NCI-H226 (cell line): ENCODE measurements at places on chromosomes 12 and 14.

- DNase-seq = no peak
Observed at GRCh38 chr12:77437206-77437605, 371.8 kb upstream of the E2F7 start.

GRCh38 chr12:49030714-49031572 lies 12.4 kb upstream of the PRKAG1 start:
- DNase-seq = no peak

DNA sequence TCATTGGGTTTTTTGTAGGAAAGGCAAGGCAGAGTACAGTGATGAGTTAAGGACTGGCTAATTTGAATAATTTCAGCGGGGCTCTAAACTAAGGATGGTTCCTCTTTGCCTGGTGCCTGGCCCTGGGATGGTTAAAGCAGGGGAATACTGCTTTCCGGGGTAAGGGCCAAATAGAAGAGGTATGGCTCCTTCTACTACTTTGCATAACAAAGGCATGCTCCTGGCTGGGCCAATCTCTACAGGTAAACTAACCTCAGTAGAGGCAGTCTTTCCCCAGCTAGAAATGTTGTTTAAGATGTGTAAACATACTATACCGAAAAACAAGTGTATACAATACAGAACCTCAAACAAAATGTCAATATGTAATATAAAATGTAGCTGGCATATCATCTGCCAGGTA lies 1239.0 kb downstream of the SLC16A7 start:
- no peak for DNase-seq

- DNase-seq = peak; percentile 42
Observed at GRCh38 chr12:90978117-90978770, 23.3 kb upstream of the CCER1 start.

GRCh38 chr14:55138091-55138490 lies 9.0 kb downstream of the LGALS3 start:
- no peak for DNase-seq

DNA sequence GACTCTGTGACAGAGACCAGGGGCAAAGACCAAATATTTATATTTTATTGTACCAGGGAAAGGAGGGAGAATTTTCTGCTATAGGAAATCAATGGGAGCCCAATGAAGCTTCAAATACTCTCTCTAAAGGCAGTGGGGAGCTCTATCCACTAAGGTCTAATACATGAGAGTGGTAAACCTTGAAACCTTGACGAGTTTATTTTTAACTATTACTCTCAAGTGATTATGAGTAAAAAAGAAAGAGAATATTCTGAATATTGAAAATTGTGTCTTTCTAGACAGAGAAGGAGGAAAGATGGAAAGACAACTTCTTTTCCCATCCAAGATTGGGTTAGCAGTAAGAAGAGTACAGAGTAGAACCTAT lies 1722.1 kb upstream of the SEL1L start:
- no peak for DNase-seq

GRCh38 chr14:25484906-25485305 lies 435.0 kb upstream of the STXBP6 start:
- no peak for DNase-seq

DNA sequence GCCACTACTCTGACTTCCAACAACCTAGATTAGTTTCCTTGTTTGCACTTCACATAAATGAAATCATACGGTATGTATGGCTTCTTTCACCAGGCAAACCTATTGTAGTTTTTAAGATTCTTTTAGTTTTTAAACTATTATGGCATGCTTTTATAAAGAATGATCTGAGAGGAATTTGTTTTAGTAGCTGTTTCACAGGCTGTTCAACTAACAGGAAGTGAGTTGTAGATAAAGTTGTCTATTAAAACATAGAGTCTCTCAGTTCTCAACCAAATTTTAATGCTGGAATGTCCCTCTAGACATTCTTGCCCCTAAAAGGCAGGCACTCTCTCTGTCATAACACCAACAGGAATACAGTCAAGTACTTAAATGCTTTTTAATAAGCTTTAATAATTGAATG lies 102.7 kb upstream of the DACT1 start:
- no peak for DNase-seq

GRCh38 chr14:101495284-101495683 lies 66.0 kb upstream of the DIO3 start:
- DNase-seq = no peak

DNA sequence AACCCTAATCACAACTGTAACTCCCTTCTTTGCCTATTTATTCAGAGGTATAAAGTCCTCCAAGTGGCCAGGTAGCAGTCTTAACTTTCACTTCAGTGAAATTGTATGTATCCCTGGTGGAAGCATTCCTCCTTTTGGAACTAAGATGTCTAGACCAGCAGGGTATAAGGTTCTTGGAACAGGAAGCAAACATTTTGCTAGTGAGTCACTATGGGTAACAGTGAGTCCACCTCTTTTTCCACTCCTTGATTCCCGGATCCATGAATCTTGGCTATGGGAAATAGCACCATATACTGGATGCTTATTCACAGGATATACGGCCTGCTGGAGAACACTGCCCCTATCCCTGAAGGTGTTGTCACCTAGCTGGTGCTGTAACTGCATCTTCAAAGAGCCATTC lies 80.2 kb downstream of the KCNA5 start:
- DNase-seq = no peak

- DNase-seq = no peak
Observed at GRCh38 chr12:6085841-6086240, 38.6 kb downstream of the VWF start.

- no peak for DNase-seq
Observed at GRCh38 chr12:89212339-89212771, 139.9 kb downstream of the DUSP6 start.

- no peak for DNase-seq
Observed at GRCh38 chr12:5043589-5044419, at the start of gene KCNA5. Gene KCNA5 (plus strand): TSS chr12:5043879. CDS start chr12:5044148, 269 bp downstream.

DNA sequence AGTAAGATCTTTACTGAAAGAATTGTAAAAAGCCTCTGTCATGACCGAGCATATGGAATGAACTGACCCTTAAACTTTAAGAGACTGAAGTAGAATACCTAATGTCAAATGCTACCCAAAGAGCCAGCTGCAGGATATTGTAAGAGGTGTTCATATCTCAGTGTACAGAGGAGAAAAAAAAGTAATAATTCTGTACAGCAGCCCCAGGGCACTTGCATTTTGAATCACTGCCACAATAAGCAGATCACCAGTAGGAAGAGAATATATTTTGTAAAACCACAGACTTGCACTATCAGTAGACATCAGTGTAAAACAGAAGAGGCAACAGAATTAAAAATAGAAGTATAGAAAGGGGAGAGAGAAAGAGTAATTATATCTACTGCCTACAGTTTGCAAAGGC lies 162.6 kb downstream of the PPFIA2 start:
- peak; percentile 43 for DNase-seq

- DNase-seq = no peak
Observed at GRCh38 chr12:113069751-113070116, 13.2 kb downstream of the DTX1 start.

DNA sequence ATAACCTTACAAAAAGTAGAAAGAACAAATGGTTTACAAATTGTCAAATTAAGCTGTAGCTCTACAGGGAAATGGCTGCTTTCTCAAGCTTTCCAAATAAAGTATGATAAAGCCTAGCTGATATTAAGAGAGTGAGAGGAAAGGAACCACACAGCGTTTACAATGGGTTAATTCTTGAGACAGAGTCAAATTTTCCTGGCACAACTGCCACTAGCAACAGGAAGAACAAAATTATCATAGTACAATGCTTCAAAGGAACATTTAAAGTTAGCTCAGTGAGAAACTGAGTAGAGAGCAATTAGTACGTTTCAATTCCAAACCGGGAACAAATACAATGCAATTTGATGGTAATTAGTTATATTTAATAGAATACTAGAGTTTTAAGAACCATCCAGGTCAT lies 116.0 kb downstream of the PPP1R12A start:
- DNase-seq = no peak

- DNase-seq = peak; percentile 49
Observed at GRCh38 chr12:57522887-57523705, 472 bp downstream of the MBD6 start.

DNA sequence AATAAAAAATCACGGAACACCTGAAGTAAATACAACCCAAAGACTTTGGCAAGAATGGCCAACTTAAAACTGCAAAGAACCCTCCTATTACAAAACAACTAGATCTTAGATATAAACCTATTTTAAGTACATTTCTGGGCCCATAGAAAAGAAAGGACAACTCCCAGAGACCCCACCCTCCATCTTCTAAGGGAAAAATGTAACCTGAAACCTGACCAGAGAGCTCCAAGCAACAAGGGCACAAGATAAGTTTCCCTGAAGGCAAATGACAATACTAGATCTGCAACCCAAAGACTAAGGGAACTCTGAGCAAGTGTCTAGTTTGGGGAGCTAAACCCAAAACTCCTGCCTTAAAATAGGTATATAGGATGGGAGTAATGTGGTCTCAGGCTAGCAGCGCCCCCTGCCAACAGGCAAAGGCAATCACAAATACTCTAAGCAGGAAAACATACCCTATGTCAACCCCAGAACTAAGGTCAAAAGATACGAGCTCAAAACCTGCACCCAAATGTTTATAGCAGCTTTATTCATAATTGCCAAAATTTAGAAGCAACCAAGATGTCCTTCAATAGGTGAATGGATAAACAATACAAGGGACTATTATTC lies 218.9 kb downstream of the ITPR2 start:
- no peak for DNase-seq

DNA sequence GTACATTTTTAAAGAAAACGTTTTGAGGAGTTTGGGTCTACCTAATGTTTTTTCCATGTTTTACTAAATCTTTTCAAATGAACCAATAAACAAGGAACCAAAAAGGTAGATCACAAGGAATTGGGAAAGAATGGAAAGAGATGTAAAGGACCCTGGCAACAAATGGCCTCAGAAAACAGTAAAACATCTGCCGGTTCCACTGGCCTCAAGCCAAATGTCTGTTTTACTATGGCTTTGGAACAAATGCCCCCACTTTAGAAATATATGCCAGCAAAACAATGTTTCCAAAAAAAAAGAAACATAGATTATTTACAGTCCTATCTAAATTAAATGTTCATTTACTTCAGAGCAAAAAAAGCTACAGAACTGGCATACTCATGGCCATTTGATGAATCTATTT lies 3.0 kb downstream of the TRMT5 start:
- DNase-seq = no peak

GRCh38 chr12:107178776-107179175 lies 85.4 kb upstream of the CRY1 start:
- DNase-seq = no peak

DNA sequence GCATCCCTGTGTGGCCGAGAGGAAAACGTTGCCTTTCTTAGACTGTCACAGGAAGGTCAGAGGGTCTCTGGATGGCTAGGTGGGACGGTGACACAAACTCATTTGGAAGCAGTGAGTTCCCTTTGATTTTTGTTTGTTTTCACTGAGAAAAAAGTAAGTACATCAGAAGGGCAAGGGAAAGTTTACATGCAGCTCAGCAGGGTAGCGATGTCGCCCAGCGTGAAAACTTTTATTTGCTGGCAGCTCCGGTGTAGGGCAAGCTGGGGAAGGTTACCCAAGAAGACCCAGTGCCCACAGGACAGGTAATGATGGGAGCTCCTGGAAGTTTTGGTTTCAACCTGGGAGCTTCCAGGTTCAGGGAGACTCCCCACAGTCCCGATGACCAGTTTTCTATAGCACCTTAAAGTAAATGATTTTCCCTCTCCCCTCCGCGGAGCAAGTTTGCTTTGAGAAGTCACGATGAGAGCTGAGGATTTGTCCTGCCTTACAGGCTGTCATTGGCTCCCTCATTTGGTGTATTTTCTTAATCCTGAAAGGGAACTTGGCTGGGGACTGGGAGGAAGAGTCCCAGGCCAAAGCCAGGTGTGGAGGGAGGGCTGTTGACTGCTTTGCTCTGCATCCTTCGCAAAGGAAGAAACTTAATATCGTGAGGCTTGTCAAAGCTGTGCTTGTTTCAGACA lies 64.7 kb upstream of the ESRRB start:
- no peak for DNase-seq

DNA sequence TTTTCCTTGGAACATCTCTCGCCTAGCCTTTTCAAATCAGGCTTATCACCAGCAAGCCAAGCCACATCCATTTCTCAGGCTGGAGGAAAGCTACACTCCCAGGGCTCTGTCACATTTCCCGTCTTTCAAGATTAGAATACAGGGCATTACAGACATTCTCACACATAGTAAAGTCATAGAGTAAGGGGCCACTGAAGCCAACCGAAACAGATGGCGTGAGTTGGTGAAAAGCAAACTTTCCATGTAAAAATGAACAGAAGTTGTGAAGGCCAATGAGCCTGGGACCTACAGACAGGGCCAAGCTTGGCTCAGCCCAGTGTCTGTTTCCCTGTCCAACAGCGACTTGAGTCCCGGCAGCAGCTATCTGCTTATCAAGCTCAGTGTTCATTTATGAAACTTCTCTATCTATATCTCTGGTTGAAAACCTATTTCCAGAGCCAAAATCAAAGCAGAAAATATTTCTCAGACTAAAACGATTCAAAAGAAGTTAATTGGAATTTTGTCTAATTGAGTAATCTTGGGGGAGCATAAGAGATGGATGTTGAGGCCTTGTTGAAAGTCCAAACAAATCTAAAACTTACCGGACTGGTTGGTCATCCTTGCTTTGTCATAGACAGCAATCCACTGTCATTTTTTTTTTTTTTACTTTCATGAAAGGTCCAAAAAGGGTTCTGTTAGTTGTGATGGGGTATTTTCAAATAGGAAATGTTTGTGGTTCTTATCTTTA lies 105.6 kb downstream of the DAAM1 start:
- DNase-seq = no peak

DNA sequence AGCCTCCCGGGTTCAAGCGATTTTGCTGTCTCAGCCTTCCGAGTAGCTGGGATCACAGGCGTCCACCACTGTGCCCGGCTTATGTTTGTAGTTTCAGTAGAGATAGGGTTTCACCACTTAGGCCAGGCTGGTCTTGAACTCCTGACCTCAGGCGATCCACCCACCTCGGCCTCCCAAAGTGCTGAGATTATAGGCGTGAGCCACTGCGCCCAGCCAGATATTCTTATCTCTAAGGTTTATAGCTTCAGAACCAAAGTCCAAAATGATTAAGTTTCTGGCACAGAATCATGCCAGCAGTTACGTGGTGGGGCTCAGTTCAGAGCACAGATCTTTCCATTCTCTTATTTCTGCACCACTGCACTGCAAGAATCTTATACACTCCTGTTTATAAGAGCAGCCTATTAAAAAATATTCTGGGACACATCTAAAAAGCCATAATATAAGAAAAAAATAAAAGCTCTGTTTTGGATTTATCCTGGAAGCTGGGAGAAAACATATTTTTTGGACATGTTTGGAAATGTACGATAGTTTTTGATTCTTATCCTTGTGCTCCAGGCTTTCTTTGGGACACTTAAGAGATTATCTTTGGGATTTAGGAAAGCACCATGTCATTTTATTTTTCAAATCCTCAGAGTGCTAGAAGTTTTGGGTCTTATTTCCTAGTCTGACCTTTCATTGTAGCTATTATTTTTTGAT lies 129.6 kb downstream of the LMNTD1 start:
- DNase-seq = peak; percentile 18
